HT1080 (cell line): ENCODE measurements at places on chromosomes 1 and 21.

DNA sequence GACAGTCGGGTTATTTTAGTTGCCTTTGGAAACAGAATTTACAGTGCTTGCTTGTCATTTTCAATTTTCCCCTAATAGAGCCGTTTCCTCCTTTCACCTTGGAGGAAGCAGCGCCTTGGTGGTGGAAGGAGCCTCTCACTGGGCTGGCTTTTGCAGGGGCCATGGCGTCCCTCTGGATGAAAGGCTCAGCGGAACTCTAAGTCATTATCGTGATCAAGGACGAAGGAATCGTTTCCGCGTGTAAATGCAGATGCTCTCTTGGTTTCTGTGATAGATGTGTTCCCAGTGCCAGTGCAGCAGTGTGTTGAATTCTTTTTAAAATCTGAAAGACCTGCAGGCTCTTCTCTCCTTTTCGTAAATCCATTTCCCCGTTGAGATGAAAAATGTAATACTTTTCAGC lies 126.2 kb upstream of the LMO4 start:
- no peak for DNase-seq

GRCh38 chr1:33792651-33793050 lies 71.2 kb upstream of the HMGB4 start:
- DNase-seq, result no peak

DNA sequence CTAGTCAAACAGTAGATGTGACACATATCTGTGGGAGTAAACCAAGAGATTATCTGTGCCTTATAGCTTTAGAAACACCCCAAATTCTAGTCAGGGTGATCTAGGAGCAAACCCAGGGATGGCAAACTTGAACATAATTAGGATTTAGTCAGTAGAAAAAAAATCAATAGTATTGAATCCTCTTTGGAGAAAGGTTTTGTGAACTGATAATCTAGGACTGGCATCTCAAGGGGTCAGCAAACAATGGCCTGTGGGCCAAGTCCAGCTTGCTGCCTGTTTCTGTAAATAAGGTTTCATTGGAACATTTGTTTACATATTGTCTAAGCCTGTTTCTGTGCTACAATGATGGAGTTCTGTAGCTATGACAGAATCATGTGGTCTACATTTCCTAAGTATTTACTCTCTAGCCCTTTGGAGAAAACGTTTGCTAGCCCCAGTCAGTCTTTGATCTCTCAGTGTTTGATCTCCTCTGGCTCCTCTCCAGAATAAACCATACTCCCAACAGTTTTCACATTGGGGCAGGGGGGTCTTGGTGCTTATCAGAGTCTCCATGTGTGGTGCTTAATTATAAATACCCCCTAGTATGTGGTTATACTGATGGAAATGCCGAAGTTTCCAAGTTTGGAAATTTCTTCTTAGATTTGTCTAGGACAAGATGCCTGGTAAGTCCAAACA lies 385.8 kb downstream of the NTNG1 start:
- no peak for DNase-seq

- no peak for DNase-seq
Measured at GRCh38 chr1:234473118-234473517, 5.9 kb downstream of the TARBP1 start.

DNA sequence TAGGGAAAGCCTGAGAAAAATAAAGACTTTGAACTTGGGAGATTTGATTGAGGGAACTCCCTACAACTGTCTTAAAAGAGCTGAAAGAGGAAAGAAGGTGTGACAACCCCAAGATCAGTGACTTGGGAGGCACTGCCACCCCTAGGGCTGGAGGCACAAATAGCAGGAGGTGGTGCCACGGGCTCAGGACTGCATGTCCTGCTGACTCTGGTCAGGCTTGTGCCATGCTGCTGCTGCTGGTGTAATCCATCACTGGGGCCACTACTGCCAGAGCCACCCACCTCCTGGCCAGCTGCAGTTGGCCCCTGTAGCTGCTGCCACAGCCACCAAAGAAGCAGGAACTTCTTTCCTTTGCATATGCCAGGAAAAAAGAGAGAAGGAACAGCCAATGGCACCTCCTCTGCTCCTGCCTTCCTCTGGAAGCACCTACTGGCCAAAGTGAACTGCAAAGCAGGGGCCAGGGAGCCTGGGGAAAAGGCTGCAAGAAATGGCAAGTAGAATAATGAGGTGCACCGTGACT lies 730.3 kb downstream of the PTPRU start:
- no peak for DNase-seq

GRCh38 chr1:36693161-36693525 lies 210.4 kb upstream of the CSF3R start:
- DNase-seq, result no peak

DNA sequence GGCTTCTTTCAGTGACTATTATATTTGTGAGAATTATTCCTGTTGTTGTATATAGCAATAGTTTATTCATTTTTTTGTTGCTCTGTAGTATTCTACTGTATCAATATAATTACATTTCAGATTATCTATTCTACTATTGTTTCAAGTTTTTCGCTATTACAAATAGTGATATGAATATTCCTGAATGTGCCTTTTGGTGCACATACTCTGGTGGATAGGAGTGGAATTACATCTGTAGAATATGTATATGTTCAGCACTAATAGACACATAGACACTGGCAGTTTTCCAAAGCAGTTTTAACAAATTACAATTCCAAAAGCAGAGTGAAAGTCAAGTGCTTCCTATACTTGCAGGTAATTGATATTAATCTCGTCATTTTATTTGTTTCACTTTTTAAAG lies 696.2 kb upstream of the PRMT6 start:
- DNase-seq, result no peak

GRCh38 chr1:3244025-3244926 lies 175.3 kb downstream of the PRDM16 start:
- DNase-seq, result no peak
